ENCODE measurements at places on chromosomes 6 and 20.

GRCh38 chr6:30750379-30750668, 6.0 kb upstream of the IER3 start:
- no peak for DNase-seq

- no peak for DNase-seq
Observed at GRCh38 chr6:57432919-57433684, 115.7 kb downstream of the PRIM2 start.

DNA sequence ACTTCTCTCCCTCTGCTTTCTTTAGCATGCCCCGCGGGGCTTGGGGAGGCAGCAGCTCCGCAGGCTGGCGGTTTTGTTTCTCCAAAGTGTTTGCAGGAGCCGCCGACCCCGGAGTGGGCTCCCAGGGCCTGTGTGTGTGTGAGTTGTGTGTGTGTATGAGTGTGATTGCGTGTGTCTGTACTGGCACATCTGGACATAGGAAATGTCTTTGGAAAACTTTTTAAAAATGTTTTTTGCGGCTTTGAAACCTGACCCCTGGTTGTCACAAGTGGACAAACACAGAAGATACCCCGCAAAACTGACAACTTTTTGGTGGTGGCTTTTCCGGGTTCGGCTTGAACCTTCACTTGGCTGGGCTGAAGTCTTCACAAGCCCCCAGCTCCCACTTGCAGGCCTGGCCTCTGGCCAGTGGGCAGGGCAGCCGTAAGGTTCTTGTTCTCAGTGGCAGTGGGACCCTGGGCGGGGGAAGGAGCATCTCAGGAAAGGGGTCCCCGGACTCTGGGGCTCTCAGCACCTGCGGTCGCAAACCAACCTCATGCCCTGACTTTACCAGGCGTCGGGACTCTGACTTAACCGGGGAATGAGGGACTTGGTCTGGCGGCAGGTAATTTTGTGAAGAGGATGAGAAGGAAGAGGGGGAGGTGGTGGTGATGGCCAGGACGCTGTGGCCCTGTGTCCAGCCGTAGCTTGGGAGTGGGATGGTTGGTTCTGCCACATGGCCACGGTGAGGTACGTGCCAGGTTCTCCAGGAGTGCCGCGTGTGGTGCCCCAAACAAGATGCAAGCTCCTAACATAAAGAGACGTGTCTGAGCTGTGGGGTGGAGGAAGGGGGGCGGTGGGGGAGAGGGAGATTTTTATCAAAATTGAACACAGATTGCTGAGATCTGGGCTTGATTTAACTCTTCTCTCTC, 619 bp downstream of the DAAM2 start:
- DNase-seq: peak; percentile 76

GRCh38 chr6:148307405-148307804, 35.2 kb upstream of the SASH1 start:
- no peak for DNase-seq

All from sigmoid colon (tissue), 7 donors.